ENCODE measurements at places on chromosomes 7 and 10.
A peak's percentile ranks its signal among the peaks of the same experiment; 100 is the strongest.

DNA sequence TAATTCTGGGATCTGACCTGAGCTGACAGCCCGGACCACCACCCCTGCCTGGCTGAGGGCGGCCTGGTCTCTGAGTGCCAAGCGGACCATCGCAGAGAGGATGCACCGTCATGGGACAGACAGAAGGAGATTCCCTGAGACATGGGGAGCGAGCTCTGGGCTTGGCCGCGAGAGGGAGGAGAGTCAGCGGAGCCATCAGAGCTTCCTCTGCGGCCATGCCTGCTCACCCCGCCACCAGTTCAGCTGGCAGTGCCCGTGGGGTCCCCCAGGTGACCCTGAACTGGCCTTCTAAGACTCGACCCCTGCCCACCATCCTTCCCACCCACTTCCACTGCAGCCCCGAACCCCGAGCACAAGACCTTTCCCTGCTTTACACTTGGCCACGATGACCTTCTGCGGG, 152.8 kb downstream of the TCERG1L start:
- DNase-seq = no peak

DNA sequence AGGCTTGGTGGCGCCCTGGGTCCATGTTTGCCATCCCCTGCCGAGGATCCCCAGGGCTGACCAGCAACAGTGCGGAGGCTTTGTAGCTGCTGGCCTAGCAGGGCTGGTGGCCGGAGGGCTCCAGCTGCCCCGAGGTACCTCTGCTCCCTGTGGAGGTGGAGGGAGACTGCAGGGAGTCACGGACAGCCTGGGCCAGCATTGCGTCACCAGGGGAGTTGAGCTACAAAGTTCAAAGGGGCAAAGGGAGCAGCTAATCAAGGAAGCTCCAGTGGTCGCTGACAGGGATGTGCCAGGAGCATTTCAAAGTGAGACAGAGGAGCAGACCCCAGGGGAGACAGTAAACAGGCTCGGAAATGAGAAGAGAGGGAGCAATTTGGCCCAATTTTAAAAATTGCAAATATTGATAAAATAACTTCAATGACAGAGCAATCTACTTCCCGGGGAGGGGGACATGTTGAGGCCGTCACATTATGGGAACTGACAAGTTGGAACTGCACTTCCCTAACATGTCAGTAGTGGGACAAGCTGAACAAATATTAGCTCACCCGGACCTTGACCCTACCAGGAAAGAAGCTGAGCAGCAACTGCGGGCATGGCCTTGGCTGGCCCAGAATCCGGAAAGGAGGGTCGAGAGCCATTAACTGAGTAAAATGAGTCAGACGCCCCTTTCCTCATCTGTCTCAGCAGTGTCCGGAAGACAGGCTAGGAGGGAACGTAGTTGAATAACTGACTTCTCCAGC, 39.4 kb downstream of the BTBD16 start:
- DNase-seq = no peak

DNA sequence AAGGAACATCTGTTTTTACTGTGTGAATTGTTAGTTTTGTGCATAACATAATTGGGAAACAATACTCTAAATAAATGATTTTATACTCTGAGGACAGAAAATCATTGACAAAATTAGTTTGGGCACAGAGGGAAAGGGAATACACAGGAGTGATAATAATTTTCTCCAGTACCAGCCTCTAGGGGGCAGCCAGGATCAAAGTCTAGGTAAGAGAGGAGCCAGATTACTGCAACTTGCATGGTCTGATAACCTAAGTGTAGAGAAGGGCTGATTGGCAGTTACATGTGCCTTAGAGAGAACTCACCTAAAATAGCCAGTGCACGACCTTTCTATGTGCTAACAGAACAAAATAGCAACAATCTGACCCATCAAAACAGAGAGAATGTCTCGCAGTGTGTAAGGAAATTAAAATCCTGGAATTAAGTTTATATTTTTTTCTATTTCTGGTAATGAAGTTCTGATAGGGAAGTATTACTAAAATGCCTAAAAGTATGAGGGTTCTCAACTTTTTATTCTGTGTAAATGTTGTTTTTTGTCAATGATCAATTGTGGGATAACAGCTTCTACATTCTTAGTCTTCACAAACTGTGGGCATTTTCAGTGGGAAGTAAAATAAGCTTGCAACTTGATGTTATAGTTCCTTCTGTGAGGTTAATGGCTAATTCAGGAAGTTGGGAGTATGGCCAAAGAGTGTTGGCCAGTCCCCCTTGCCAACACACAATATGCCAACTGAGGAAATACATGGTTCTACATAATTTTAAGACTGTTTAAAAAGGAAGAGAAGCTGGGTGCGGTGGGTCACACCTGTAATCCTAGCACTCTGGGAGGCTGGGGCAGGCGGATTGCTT, 66.4 kb downstream of the EXOC6 start:
- DNase-seq = peak; percentile 7

DNA sequence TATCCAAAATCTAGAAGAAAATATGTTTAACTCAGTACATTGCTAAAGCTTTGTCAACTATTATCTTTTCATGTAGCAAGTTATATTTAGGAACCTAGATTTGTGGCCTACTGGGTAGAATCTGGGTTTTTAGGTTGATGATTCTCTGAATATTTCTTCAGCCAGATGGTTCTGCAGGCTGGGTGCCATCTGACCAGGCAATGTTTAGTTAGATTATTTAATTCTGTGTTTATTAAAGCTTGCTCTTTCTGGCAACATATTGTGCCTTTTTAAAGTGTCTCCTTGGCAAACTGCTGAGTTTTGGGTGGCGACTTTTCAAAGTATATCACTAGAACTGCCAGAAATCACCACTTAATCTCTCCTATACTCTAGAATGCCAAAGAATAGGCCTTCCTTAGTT, 114.1 kb downstream of the LHFPL3 start:
- no peak for DNase-seq

- DNase-seq = no peak
Measured at GRCh38 chr10:33098951-33099663, 141.1 kb upstream of the ITGB1 start.

DNA sequence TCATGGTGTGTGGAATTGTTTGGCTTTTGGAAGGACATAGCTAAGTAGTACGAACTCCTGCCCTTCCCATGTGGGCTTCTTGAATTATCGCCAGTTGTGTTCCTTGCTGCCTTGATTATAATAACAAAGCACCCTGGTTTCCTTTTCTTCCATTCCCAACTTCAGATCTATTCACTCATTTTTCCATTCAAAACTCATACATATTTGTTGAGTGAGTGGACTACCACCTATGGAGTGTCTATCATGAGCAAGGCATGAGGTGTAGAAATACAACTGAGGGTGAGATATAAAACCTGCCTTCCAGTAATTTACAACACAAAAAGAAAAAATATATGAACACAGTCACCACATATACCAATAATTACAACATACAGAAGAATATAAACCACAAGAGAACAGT, 4.9 kb upstream of the COL17A1 start:
- DNase-seq = no peak

DNA sequence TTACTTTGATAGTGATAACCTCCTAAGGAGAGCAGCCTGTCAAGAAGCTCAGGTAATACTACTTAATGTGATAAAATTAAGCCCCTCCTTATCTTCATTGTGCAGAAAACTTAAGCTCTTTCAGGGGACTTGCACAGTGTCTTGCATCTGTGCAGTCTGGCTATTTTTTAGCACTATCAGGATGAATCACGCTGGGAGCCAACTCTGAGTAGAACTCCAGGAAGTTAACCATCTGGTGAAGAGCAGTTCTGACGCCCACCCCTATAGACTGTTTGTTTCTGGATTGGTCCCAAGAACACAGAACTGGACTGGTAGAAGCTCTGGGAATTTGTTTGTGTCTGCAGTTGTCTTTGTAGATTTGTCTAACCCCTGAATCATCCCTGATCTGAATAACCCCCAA, 41.9 kb downstream of the AGK start:
- DNase-seq = peak; percentile 74

DNA sequence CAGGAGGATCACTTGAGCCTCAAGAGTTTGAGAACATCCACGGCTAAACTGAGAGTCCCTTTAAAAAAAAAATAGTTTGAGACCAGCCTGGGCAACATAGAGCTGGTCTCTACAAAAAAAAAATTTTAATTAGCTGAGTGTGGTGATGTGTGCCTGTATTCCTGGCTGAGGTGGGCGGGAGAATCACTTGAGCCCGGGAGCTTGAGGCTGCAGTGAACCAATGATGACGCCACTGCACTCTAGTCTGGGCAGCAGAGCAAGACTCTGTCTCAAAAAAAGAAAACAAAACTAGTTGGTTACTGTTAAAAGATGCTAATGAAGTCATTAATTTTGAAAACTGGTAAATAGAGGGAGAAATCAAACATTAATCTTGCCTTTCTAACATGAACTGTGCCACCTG, 76.4 kb downstream of the MMRN2 start:
- no peak for DNase-seq

DNA sequence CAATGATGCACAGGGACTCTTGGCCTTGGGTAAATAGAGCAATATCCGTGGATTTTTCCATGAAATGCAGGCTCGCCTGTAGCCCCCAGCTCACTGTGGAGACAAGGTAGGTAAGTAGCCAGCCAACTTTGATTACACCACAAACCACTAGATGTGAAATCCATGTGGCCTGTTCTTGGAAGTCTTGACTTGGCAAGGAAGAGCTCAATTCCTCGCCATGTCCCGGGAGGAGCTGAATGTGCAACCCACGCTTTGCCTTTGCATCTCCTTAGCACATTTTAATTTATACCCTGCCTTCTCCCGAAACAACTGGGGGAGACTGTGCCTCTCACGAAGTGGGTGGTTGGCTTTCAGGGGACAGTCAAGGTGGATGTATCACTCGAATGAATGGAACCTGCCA, 347.7 kb upstream of the MKI67 start:
- DNase-seq = no peak

DNA sequence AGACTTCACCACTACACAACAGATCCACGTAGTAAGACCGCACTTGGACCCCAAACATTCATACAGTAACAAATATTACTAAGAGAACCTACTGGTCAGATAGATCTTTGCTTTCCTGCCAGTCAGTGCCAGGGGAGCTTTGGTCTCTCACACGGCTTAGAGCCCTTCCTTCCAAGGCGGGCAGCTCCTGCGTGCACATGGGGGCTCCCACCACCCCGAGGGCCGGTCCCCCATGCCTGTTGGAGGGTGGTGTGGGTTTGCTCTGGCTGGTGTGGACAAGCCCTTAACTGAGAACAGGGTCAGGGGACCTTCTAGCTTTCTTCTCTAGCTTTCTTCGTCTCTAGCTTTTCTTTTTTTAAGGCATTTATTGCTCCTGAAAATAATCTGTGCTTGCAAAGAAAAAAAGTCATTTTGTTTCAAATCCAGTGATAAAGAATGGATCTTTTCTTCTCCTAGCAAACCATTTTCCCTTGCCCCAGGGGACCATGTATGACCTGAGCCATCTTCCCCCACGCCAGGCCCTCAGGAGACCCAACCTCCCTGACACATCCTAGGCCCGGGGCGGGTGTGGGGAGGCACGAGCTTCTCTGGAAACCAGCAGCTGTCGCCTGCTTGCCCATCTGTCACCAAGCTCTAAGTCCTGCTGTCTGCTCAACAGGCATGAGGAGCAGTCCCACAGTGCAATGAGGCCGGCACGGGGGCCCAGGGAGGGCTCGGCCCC, 591.1 kb downstream of the PTPRN2 start:
- no peak for DNase-seq

Data from AG04450 (cell line).